Natural killer cell treated with Interleukin-12 subunit alpha and Interleukin-12 subunit beta and Interleukin-15 and Interleukin-18, amount 100 ng/mL, for 72 hours (primary cell): ENCODE measurements at places on chromosomes 12 and 14.

DNA sequence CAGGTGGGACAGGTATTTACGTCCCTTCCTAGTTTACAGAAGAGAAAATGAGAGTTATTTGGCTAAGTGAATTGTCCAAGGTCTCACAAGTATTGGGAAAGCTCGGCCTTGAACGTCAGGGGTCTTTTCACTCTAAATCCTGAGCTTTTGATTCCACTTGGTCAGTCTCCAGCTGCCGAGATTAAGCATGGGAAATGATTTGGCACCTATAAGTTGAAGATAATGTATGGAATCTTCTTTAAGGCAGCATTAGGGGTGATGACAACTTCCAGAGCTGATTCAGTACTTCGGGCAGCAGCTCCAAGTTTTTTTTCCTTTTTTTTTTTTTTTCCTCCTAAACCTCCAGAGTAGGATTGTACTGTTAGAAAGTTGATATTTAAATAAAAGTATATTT, 722 bp downstream of the FAM234B start:
- no peaks in the 10 kb centered on the region for H3K36me3 ChIP-seq
- peaks cover 4% of the 10 kb centered on the region for H3K4me1 ChIP-seq
- no peak overlapping the region for H3K27ac ChIP-seq
- H3K4me3 ChIP-seq: peak overlapping the region; percentile 83

DNA sequence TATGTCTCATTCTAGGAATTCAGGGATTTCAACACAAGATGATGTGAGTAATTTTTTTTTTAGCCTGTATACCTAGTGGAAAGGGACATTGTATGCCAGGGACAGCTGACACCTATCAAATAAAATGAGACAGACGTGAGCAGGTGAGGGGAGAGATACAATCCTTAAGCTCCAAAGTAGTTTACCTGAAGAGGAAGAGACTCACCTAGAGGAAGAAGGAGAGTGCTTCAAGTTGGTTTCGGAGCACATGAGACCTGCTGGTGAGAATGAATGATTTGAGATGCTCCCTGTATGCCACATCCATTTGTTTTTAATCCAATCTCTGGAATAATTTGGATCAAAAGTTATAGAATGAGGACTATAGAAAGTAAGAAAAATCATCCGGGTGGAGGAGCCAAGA, 915.4 kb upstream of the FBXO33 start:
- H3K4me3 ChIP-seq: no peak overlapping the region
- H3K36me3 ChIP-seq: peaks cover 5% of the 10 kb centered on the region
- H3K4me1 ChIP-seq: no peaks in the 10 kb centered on the region
- H3K27me3 ChIP-seq: no peaks in the 10 kb centered on the region
- no peak overlapping the region for H3K27ac ChIP-seq

- H3K4me3 ChIP-seq: no peak overlapping the region
- H3K4me1 ChIP-seq: peaks cover 4% of the 10 kb centered on the region
- no peak for DNase-seq
- no peak overlapping the region for H3K27ac ChIP-seq
- H3K27me3 ChIP-seq: peaks cover 33% of the 10 kb centered on the region
- H3K36me3 ChIP-seq: no peaks in the 10 kb centered on the region
Measured at GRCh38 chr14:95273001-95273978, 46.4 kb downstream of the CLMN start.

DNA sequence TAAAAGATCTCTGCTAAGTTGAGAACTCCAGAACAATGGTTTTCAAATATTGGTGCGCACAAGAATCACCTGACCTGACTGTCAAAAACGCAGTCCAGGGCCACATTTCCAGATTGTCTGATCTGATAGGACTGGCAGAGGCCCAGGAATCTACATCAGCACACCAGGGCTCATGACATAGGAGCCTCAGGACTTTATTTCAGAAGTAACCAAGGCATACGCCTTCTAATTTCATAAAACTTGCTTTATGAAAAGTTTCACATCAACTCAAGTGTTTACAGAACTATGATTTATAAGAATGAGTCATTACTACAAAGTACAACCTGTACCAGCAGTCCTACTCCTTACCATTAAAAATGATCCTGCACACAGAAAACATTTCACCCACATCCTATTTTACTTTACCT, 47.7 kb upstream of the PTPRO start:
- DNase-seq: no peak
- H3K27ac ChIP-seq: no peak overlapping the region
- H3K27me3 ChIP-seq: peaks cover 8% of the 10 kb centered on the region
- no peaks in the 10 kb centered on the region for H3K36me3 ChIP-seq

GRCh38 chr12:25495331-25496097, 57.6 kb downstream of the LMNTD1 start:
- peaks cover 10% of the 10 kb centered on the region for H3K4me1 ChIP-seq
- H3K27ac ChIP-seq: no peak overlapping the region
- H3K27me3 ChIP-seq: no peaks in the 10 kb centered on the region
- no peaks in the 10 kb centered on the region for H3K36me3 ChIP-seq
- no peak for DNase-seq

GRCh38 chr12:102957339-102958050, at the start of gene ASCL1:
TSS of gene ASCL1 (plus strand) at chr12:102957674. CDS start at chr12:102958245, 571 bp downstream.
- H3K4me1 ChIP-seq: no peaks in the 10 kb centered on the region
- H3K27ac ChIP-seq: no peak within 1 kb of the TSS
- peak within 1 kb of the TSS; percentile 25 for H3K4me3 ChIP-seq
- no peaks in the 10 kb centered on the region for H3K36me3 ChIP-seq

DNA sequence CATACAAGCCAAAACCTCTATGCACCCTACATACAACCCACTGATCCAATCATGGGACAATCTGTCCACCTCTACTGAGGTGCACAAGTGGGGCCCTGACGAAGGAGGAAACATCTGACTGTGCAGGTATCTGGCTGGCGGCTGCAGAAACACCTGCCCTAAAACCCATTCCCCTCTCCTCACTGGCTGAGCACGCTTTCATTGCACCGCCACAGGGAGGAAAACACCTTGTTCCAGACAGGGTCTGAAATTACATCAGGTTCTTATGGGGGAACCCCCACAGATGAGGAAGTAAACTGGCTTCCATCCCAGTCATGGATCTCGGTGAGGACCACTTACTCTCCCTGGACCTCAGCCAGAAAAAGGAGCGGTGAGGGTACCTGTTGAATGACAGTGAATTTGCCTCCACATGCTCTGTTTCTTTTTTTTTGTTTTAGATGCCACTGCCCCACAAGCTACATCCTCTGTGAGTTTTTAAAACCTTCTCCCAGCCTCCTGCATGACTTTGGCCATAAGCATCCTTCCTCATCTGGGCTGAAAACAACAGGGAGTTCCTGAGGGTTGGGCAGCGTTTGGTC, 23.8 kb upstream of the DGLUCY start:
- no peak overlapping the region for H3K27ac ChIP-seq
- no peaks in the 10 kb centered on the region for H3K36me3 ChIP-seq
- H3K27me3 ChIP-seq: no peaks in the 10 kb centered on the region
- H3K4me1 ChIP-seq: no peaks in the 10 kb centered on the region

GRCh38 chr14:54481695-54482094, 7.1 kb downstream of the GMFB start:
- DNase-seq: no peak
- no peak overlapping the region for H3K27ac ChIP-seq
- no peaks in the 10 kb centered on the region for H3K27me3 ChIP-seq
- peaks cover 15% of the 10 kb centered on the region for H3K36me3 ChIP-seq
- no peak overlapping the region for H3K4me3 ChIP-seq
- peaks cover 36% of the 10 kb centered on the region for H3K4me1 ChIP-seq

DNA sequence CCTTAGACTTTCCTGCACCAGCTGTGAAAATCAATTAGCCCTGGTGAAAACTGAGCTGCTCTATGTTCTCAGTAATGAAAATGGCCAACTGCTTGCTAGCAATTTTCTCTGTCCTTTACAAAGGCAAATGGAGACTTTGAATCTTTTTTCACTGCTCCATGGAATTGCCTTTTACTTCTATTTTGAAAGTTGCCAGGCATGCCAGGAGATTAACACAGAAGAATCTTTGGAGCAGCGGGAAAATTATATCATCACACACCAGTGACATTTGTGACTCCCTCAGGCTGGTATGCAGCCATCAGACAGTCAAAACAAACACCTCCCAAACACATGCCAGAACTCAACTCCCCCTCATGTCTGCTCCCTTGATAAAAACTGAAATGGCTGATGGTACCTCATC, 872.0 kb upstream of the FLRT2 start:
- no peaks in the 10 kb centered on the region for H3K27me3 ChIP-seq
- no peak overlapping the region for H3K27ac ChIP-seq
- no peak for DNase-seq
- peaks cover 11% of the 10 kb centered on the region for H3K36me3 ChIP-seq
- no peak overlapping the region for H3K4me3 ChIP-seq

DNA sequence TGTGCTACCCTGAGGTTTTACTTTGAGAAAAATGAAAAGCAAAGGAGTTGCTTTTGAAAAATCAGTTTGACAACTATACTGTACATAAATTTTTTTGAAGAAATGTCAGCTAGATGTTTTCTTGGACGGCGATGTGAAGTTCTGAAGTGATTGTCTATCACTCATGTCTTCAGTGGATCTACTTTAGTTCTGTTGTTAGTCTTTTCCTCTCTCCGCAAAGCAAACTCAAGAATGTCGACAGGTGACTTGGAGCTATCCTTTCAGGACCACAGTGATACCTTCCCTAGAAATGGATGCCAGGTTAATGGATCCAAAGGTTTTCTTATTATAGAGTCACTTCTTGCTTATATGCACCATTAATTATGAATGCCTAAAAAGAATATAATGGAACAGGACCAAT, 1.2 kb downstream of the PTPRO start:
- no peak overlapping the region for H3K27ac ChIP-seq
- peaks cover 4% of the 10 kb centered on the region for H3K36me3 ChIP-seq
- H3K4me3 ChIP-seq: no peak overlapping the region
